Right hindlimb (tissue), 1 donor: ENCODE measurements at places on chromosomes 12 and 14.

DNA sequence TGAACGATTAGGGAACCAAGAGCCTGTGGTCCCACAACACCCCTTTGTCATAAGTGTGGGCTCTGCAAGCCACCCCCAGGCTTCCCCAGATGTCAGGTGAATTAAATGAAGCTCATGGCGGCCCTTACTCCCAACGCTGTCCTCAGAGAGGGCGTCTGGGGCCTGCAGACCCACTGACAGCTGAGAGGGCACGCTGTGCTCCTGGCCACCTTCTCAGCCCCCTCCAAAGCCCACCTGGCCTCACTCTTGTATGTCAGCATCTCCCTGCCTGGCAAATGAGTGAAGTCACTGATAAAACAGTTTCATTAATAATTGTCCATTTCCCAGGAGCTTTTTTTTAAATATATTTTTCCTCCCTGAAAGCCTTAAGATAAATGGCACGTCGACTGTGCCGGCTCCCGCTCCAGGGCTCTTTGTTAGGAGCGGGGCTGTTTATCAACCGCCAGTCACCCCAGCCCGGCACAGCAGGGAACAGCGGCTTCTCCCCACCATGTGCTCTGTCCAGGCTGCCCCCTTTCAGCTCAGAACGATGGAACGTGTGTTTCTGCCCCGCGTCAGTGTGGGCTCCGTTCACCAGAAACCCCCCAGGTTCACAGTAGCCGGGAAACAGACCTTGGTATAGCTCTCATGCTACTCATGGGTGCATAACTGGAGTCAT, 94.7 kb upstream of the SFSWAP start:
- no peak for DNase-seq

DNA sequence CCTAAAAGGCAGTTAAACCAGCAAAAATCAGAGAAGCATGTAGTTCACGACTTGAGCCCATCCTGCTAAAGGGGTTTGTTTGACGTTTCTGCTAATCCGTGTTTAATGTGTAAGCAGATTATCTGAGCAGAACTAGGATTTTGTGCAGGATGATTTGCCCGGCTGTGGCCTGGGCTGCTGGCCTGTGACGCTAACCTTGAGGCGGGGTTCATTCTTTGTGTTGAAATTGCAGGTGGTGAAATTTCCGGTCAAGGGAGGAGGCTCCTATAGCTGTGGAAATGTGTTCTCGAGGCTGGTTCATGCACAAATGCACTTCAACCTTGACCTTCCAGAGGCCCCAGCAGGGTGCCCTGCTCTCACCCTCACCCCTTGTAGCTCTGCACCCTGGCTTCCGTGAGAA, 63.7 kb downstream of the SLC24A4 start:
- no peak for DNase-seq

- no peak for DNase-seq
These were observed 28.6 kb upstream of the DICER1 start for GRCh38 chr14:95185767-95186392.

DNA sequence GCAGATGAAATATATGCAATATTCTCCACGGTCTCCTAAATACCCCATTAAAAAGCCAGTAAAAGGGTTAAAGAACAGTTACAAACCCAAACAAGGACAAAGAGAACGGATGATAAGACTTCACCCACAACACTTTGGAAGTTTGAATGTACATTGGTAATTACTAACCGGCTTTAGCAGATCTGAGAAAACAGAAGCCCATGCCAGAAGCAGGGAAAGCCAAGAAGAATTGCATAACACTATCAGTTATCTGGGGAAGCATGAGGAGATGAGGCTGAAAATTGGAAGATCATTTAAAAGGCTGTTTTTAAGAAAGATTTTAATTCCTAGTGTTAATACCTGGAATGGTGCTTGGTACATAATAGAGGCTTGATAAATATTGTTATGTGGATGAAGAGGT, 55.6 kb upstream of the MYBPC1 start:
- DNase-seq: no peak

DNA sequence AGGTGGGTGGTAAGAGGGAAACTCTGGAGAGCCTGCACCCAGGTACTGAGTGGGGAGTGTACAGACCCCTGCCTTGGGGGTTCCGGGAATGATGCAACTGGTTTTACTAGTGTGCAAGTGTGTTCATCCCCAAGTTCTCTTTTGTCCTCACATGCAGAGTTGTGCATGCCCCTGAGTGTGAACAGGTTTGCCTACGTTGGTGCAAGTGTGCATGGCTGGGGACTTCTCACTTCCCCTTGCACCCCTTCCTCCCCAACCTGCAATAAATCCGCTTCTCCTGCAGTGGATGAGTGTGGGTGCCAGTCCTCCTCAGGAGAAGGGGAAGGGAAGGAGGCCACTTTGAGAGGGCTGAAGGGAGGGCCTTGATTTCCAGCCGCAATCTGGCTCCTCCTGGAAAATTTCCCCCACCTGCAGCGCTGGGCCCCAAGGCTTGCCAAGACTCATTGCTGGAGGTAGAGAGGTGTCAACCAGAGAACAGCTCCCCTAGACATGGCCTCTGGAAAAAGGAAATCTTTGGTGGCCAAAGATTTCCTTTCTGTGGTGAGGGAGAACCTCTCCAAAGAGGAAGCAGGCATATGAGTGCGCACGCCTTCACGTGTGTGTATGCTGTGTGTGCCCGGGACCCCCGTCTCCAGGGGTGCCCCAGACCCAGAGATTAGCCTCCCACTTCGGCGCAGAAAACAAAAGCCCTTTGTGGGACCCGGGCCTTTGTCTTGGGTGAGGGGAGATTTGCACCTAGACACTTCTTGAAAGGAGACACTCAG, 5.5 kb downstream of the AQP2 start:
- DNase-seq: no peak

GRCh38 chr12:129564768-129565167, 339.1 kb downstream of the TMEM132D start:
- DNase-seq: no peak

DNA sequence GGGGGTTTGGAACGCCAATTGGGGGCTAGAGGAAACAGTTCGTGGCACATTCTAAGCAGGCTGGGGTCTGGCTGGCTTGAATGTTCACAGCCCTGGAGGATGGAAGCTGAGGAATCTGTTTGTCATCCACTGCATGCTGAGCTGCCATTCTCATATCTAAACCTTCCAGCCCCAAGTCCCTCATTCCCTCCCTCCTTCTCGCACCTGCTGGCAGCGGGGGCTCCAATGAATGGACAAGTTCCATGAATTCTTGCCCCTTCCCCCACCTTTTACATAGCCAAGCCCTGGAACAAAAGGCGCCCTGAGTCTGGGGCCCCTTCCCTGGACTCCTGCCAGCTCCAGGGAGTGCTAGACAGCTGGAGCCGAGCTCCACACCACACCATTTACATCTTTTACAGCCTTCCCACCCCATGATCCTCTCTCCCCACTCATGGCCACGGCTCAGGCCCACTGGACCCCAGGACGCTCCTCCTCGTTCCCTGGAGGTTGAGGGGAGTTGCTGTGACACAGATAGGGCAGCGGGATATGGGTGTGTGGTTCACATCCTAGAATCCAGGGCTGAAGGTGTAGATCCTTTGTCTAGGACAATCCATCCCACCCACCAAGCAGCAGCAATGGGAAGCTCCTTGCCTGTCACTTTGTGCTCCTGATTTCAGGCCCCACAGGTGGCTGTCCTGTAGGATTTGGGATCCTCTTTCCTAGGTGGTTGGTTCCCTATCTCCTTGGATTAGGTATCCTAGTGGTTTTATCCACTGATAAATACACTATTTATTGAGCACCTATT, 21.7 kb upstream of the VRTN start:
- DNase-seq: peak; percentile 64

DNA sequence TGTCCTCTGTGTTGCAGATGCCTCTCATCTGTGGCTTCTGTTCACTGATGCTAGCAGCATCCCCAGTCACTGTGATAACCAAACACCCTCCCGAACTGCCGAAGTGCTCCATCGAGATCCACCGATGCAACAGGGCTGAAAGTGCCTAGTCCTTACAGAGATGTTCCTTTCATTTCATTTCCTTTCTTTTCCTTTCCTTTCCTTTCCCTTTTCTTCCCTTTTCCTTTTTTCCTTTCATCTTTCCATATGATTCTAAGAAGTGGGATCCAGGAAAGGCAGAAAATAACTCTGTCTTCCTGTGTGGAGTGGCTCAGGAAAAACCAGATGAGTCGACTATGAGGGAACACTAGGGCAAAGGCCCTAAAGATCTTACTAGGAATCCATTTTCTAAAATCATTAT, 26.7 kb downstream of the FGF6 start:
- no peak for DNase-seq

GRCh38 chr14:105492031-105492970, 1.3 kb downstream of the TEDC1 start:
- DNase-seq: peak; percentile 68

GRCh38 chr12:22050078-22050477, 4.1 kb downstream of the CMAS start:
- DNase-seq: no peak

- DNase-seq: peak; percentile 43
These were observed 6.4 kb downstream of the TMEM121 start for GRCh38 chr14:105532735-105533141.

- no peak for DNase-seq
These were observed 460.8 kb downstream of the TMEM117 start for GRCh38 chr12:44296624-44297197.

DNA sequence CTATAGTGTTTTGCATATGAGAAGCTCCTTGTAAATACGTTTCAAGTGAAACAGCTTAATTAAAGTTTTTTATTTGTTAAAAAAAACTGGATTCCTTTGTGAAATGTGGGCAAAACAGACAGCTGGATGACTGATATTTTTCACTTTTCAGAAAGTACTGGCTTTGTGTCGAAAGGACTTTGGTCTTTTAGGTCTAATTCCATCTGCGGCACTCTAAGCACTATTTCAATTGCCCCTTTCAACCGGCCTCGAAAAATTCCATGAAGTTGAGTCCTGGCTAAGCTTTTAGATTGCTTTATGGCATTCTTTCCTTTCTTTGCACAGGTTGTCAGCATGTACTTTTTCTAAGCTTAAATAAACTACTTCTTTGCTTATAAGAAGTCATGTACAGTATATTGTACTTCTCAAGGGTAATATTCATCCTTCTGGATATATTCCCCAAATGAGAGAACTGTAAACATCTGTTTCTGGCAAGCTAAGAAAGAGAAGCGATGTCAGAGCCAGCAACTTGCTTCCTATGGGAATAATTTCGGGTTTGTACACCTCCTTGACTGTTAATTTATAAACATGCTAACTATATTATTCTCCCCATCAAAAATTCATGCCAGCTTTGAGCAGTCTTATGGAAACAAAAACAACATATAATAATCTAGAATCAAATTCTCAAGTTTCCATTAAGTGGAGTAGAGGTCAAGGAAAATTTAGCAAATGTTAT, 611.3 kb downstream of the ETNK1 start:
- DNase-seq: peak; percentile 28

DNA sequence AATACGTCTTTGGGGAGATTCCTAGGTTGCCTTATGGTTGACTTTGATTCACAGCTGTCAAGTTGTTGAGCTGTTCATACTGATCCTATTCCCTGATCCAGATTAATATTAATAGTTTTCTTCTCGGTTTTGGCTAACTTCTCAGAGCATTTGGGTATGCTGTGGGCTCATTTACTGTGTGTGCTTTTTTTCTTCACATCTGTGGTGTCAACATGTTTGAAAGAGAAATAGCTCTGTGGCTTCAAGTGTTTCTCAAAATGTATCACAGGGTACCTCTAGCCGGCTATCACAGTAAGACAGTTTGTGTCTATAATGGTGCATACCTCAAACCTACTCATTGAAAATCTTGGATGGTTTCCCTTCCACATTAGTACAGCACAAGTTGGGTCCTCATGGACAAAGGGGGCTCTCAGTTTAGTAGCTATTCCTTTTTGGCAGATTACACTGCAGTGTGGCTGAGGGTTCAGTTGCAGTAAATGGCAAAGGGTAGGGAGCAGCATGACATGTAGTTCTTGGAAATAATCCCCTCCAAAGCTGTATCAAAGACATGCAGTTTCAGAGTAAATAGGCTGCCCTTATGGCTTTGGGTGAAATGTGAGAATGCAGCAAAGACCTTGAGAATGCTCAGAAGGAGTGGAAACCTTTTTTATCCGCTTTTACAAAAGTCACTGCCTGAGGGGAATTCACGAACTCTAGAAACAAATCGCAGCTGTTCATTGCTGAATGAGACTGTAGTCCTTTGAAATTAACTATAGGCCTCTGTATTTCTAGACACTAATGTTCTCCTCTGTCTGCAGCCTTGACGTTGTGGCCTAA, 102.4 kb upstream of the ATF1 start:
- no peak for DNase-seq

- DNase-seq: no peak
These were observed 5.4 kb downstream of the CDKN1B start for GRCh38 chr12:12722435-12723148.

DNA sequence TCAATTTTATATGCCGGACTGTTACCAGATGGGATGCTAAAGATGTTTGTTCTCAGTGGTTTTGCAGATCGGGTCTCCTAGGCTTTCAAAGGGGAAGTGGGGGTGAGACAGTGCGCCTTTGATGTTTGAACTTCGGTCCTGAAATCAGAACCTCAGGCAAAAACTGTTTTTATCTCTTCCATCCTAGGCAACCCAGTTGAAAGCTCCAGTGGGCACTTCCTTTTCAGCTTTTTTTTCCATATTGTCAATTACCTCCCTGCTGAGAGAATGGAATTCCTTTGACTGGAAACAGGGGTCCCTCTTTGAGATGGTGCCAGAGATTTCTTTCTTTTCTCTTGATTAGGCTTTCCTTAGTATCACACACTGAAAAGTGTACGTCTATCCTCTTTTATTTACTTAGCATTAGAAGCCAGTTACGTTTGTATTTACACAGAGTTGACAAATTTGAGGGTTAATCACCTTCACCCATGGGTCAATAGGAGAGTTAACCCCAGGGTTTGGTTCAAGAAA, 40.0 kb downstream of the NUAK1 start:
- no peak for DNase-seq

DNA sequence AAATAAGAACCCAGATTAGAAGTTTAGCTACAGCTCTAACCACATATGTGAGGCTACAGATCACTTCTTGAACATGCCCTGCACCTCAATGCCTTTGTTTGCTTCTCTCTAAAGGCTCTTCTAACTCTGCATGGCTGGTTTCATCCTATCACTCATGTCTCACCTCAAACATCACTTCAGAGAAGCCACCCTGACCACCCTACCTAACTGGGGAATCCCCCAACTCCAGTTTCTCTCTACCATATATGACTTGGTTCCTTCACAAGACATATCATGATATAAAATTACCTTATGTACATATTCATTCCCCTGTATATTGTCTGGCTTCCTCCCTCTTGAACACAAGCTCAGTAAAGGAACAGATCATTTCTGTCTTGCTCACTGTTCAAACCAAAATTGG, 250.2 kb upstream of the GRIP1 start:
- no peak for DNase-seq

- DNase-seq: no peak
These were observed 20.9 kb downstream of the PDE6H start for GRCh38 chr12:14993537-14994266.

GRCh38 chr14:72986214-72986613, 40.7 kb downstream of the ZFYVE1 start:
- no peak for DNase-seq

GRCh38 chr12:121175383-121176119, 34.4 kb upstream of the P2RX4 start:
- DNase-seq: no peak

GRCh38 chr14:87170179-87170578, 822.8 kb downstream of the GALC start:
- DNase-seq: no peak
